ENCODE measurements at places on chromosomes 7 and 10.

DNA sequence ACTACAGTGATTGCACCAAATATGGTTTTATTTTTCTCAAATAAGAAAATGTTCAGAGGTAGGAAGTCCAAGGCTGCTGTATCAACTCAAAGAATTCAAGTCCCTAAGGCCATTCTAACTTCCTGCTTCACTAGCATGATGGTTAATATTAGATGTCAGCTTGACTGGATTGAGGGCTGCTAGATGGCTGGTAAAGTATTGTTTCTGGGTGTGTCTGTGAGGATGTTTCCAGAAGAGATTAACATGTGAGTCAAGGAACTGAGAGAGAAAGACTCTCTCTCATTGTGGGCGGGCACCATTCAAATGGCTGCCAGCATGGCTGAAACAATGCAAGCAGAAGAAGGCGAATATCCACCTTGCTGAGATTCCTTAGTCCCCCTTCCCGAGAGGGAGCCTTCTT is 77.4 kb upstream of the NRBF2 start:
- DNase-seq, result no peak

- peak; percentile 16 for DNase-seq
These were observed 989 bp downstream of the ERLIN1 start for GRCh38 chr10:100184840-100185239.

DNA sequence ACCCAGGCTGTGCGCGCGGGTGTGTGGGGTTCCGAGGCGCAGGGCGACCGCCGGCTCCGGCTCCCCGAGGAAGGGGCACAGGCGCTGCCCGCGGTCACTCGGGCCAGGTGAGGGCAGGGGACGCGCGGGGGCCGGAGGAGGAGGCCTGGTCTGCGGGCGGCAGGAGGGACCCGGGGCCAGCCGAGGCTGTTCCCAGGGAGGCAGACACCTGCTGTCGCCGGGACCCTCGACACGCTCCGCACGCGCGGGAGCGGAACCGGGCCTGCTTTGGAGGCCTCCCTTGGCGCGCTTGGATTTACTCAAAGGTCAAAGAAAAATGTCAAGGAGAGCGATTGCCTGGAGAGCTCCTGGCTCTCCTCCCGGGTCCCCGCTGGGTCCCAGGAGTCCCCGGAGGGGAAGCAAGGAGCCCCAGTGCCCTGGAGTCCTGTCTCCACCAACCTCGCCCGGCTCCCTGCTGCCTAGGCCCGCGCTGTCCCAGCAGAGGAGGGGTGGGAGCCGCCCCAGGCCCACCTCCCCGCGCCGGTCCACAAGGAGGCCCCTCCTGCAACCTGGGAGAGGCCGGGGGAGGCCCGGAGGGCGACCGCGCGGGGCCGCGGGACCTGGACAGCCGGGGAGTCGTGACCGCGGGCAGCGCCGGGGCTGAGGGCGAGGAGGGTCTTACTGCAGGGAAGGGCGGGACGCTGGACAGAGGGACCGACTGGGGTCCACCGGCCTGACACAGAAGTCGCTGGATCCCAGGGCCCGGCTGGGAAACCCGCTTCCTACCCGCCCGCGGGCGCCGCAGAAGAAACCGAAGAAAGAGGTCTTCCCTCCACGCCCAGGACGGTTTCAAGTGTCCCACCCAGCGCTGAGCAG is 348.9 kb downstream of the DNAJB6 start:
- DNase-seq, result no peak

DNA sequence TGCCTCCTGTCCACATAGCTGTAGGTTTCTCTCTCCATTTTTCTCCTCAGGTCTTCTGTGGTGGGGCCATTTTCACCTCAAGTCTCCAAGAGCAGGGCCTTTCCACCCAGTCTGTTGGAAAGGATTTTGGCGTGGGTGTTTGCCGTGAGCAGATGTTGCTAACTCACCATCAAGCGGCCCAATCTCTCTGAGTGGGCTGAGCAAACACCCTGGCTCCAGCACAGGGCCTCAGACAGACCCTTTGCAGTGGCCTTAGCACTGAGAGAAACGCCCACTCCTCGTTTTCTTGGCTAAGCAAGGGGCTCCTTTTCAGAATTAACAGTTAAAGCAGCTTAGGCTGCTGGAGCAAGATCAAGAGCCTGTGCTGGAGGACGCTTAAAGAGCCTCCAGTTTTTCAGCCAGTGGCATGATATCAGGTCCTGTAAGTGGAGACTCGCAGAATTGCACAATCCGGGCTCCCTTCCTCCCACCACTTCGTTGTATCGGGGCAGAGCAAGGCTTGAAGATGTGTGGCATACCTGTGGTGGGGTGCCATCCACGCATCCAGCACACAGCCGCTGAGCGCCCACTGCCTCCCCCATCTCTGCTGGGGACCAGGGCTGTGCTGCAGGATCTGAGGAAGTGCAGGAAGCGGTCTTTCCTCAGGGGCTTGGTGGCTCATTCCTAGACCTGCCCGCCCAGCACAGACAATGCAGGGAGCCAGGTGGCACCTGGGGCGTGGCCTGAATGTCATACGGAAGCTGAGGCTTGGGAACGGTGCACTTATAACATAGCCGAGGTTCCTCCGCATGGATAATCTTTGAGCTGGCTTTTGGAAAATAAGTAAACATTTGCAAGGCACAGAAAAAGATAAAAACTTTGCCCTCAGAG is 142.7 kb downstream of the ADARB2 start:
- DNase-seq, result peak; percentile 52

Data from NCI-H526 (cell line).